Fibroblast of villous mesenchyme (primary cell): ENCODE measurements at places on chromosomes 2 and 18. TPM values are rescaled to one million over a fixed set of nuclear protein-coding genes. Genes with fewer than 3 reads are reported as not detected.
A peak's percentile ranks its signal among the peaks of the same experiment; 100 is the strongest.

GRCh38 chr2:99139003-99139402 is 2.5 kb upstream of the C2orf15 start:
- DNase-seq, result no peak

DNA sequence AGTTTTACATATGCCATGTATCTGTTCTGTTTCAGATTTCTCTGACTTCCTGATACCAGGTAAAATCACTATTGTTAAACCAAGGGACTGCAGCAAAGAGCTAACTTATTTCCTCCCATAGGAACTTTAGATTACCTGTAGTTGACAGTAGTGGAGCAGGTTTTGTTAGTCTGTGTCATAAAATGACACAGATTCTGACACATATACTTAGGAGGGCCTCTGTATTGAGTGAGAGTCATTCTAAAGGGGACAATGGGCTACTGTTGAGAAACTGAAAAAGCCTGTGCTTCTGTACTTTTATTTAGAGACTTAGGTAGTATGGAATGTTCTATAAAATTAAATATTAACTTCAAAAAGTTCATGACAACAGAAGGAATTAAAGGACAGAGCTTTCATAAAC is 48.2 kb downstream of the KCMF1 start:
- DNase-seq, result no peak

Gene VRK2
- total RNA-seq, result 26.7 and 29.4 TPM in 2 replicates

Gene FOXD4L1
- total RNA-seq, result under 0.01 TPM in 1 of 2 replicates, not detected in the other

Gene CACNB4
- total RNA-seq, result 0.32 and 0.43 TPM in 2 replicates

DNA sequence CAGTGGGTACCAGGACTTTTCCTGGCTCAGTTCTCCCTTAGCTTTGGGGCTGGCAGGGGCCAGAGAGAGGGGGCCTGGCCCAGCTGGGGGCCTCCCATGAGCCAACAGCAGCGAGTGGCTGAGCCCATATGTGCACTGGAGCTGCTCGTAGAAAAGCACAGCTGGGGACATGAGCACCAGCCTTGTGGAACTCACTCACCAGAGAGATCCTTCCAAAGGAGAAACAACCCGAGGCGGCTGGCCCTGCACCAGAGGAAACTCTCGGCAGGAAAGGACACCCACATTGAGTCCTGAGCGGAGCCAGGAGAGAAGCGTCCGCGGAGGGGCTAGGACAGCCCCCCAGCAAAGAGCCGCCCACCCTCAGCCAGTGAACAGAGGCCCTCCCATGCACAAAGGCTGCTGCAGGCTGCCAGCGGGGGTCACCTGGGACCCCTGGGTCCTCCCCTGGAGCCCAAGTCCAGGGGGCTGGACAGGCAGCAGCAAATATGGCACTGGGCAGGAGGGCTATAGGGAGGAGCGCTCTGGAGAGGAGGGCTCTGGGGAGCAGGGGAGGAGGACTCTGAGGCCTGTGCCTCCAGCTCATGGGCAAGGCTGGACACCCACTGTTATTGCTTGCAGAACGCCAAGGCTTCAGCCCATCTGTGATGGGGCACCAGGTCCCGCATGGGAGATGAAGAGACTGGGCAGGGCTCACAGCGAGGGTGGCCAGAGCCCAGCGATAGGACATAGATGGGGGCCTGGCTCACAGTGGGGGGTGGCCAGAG is 42.1 kb upstream of the SNED1 start:
- no peak for DNase-seq

- no peak for DNase-seq
Observed at GRCh38 chr2:218478544-218478943, 59.6 kb downstream of the VIL1 start.

GRCh38 chr2:96145036-96145847 is at the start of gene DUSP2:
Gene DUSP2, minus strand, starts transcription at chr2:96145440. Its CDS starts 86 bp downstream, at chr2:96145354.
- DNase-seq, result peak; percentile 40

Gene ABCG8
- not detected in 2 replicates for total RNA-seq

- no peak for DNase-seq
Observed at GRCh38 chr2:1234731-1235308, 178.4 kb upstream of the TPO start.

GRCh38 chr2:70995426-70995729 is 705 bp upstream of the TEX261 start:
- no peak for DNase-seq

DNA sequence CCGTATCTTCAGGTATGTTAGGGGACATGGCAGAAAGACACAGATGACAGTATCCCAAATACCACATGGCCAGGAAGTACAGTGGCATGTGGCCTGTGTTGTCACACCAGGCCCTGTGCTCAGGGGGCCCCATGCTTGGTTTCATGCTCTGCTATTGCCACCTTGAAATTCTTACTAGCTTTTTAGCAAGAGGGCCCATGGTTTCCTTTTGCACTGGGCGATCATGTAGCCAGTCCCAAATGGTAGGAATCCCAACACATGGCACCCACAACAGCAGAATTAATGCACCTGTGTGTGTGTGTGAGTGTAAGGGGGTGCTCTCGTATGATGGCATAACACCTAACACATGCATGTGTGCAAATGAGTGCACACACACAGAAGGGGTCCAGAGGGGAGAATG is 39.2 kb downstream of the MYO7B start:
- no peak for DNase-seq

GRCh38 chr2:134819334-134819733 is 19.1 kb upstream of the ACMSD start:
- DNase-seq, result no peak

- no peak for DNase-seq
Observed at GRCh38 chr2:23607925-23608324, 222.9 kb downstream of the KLHL29 start.

DNA sequence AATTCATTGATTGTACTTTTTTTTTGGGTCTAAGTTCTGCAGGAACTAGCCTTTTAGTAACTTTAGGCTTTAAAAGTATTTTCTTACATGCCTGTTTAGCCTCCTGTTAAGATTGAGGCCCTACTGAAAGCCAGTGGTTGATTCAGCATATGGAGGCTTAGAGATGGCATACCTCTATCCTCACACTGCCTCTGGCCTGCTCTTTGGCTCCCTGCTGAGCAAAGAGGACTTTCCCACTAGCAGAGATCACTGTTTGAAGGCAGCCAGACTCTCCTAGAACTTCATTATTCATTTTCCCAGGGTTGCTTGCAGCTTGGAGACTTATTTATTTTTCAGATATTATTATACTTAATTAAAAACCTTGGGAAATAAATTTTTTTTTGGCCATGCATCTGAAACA is 405.6 kb upstream of the MEX3C start:
- DNase-seq, result no peak

- no peak for DNase-seq
Observed at GRCh38 chr18:75775121-75775520, 347.6 kb upstream of the SMIM21 start.

Gene CFC1
- total RNA-seq, result not detected in 2 replicates

DNA sequence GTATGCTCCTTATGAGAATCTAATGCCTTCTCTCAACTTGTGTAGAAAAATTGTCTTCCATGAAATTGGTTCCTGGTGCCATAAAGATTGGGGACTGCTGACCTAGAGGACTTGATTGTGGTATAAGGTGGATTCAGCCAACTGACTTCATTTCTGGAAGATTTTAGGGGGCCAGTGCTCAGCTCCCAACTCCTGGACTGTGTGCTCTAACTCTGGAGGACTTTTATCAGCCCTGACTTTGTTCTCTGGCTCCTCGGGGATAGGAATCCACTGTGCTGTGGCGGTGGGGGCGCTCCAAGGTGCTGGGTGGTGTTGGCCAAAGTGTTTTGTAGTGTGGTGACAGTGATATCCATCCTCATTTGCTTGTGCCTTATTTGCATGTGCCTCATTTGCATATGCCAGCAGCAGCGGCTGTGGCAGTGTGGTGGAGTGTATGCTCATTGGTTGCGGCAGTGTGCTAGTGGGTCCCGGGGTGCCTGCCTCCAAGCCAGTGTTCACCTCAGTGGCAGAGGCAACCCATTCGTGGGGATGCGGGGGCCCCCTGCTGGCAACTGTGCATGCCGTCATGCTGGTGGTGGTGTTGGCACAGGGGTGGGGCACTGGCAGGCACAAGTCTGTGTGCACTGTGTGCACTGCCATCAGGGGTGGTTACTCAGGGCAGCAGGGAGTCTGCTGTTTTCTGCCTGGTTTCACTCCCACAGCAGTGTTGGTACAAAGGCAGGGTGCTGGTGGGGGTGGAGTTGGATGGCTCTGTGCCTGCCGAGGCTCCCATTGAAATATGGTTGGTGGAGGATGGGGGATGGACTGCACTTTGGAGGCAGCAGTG is 19.6 kb downstream of the EHBP1 start:
- DNase-seq, result no peak

GRCh38 chr2:100560216-100560830 is 2.5 kb upstream of the PDCL3 start:
- no peak for DNase-seq

Gene SLC19A3
- under 0.01 and 0.32 TPM in 2 replicates for total RNA-seq

- DNase-seq, result no peak
Observed at GRCh38 chr2:182078988-182079602, 93.4 kb downstream of the PPP1R1C start.

DNA sequence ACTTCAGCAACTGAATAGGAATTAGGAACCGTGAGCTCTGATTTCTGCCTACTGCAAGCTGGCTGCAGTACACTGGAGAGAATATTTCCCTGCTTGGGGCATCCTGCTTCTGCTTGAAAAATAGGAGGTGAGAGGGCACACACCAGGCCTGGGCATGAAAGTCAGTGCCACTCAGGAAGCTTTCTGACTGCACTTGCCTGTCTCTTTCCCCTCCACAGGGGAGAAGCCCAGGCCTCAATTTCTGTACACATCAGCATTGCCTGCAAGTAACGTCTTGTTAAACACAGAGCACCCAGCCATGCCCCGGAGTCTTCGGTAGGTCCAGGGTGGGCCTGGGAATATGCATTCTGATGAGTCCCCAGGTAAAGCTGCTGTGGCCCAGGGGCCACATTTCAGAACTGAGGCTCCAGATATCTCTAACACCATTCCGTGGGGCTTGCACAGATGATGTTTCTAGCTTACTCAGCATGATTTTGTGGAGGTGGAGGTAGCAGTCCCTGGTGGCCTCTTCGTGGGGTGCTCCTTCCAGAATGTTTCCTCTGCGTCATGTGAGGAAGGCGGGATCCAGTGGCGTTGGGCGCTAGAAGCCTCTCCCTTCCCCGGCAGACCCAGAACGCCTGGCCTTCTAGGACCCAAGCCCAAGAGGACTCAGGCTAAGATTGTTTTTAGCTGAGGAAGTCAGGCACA is 114.1 kb downstream of the ZBTB7C start:
- DNase-seq, result no peak

DNA sequence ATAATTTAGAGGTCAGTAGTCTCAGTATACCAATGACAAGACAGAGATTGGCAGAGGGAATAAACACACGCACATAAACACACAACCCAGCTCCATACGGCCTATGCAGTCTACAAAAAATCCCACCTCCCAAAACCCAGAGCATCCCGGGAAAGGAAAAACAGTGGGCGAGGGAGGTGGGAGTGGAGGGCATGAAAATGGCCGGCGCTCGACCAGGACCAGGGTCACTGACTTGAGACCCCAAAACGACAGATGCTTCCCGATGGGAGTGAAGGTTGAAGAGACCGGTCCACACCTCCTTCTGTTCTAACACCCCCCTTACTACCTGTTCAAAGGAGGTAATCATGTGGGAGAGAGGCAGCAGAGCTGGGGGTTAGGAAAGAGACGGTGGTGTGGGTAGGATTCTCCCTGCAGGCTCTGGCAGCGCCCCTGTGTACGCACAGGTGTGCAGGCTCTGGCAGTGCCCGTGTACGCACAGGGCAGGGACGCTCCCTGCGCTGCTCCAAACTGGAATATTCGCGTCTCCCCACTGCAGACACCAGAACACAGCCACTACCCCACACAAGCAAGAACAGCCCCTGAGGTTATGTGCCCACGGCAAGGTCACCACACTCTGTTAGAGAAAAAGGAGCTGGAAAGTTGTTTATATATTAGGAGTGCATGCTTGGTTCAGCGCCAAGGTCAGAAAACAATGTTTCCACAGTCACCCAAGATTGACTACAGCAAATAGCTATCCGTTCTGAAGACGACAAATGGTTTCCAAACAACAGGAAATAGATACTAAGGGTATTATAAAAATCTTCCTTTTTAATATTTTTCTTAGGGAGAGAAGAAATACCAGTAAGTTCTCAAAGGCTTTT is 67.9 kb downstream of the EIPR1 start:
- DNase-seq, result no peak

DNA sequence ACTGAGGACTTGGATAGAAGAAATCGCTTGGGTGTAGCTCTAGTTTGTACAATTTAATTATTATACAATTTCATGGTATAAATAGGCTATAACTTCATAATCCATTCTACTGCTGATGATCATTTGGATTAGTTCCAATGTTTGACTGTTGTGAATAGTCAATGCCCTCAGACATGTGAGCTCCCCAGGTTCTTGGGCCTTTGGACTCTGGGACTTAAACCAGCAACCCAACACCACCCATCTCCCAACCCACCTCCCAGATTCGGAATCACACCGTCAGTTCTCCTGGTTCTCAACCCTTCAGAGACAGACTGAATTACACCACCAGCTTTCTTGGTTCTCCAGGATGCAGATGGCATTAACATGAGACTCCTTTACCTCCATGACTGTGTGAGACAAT is 84.6 kb upstream of the DNMT3A start:
- no peak for DNase-seq

Gene SLC5A7
- total RNA-seq, result not detected in 2 replicates

Gene TNFAIP6
- total RNA-seq, result 13.2 and 14.2 TPM in 2 replicates

DNA sequence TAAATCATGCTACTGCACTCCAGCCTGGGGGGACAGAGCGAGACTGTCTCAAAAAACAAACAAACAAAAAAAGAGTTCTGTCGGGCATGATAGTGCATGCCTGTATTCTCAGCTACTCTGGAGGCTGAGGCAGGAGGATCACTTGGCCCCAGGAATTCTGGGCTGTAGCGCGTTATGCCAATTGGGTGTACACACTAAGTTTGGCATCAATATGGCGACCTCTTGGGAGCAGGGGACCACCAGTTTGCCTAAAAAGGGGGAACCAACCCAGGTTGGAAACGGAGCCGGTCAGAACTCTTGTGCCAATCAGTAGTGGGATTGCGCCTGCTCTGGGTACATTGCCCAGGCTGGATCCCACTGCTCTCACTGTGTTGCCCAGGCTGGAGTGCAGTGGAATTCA is 49.7 kb downstream of the SDC1 start:
- DNase-seq, result no peak

Gene EPAS1
- 124 and 132 TPM in 2 replicates for total RNA-seq

DNA sequence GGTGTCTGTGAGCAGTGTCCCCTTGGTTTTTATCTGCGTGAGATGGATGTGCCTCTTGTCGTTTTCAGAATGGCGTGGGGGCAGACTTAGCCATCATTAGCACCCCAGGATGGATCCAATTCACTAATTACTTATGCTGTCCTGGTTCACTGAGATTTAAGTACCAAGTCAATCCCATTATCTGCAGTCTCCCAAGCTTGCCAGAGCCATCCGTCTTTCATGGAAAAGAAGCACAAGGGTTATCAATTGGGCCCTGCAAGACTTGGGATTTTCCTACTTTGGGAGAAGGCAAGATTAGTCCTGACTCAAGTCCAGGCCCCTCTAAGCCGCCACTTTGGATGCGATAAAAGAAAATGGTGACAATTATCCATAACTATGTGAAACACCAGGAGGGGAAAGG is 404.0 kb downstream of the TMEM182 start:
- DNase-seq, result no peak
